Stimulated activated CD4-positive, alpha-beta T cell treated with anti-CD3 and anti-CD28 coated beads, Interleukin-15, amount 100 ng/mL, for 1 hour (primary cell): ENCODE measurements at places on chromosomes 11 and 22.

GRCh38 chr11:102583141-102583873 is 41.8 kb downstream of the MMP20 start:
- DNase-seq = no peak

GRCh38 chr22:25741692-25742626 is at the start of gene MYO18B:
Gene MYO18B, plus strand, starts transcription at chr22:25742188. Its CDS starts 18,905 bp downstream, at chr22:25761093.
- no peak for DNase-seq

DNA sequence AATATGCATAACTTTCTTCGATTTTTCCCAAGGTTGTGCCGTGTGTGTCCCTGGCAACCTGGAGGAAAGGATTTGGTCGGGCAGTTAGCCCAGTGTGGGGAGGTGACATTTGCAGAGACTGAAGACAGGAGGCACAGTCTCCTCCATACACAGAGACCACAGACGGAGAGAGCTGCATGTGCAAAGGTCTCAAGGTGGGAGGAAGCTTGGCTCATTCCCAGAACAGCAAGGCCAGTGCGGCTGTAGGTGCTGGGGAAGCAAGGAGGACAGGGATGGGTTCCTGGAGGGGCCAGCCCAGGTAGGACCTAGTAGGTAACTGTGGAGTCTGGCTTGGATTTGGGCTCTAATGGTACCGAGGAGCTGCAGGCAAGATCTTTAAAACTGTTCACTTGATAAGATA is 20.7 kb upstream of the CPT1A start:
- DNase-seq = no peak

DNA sequence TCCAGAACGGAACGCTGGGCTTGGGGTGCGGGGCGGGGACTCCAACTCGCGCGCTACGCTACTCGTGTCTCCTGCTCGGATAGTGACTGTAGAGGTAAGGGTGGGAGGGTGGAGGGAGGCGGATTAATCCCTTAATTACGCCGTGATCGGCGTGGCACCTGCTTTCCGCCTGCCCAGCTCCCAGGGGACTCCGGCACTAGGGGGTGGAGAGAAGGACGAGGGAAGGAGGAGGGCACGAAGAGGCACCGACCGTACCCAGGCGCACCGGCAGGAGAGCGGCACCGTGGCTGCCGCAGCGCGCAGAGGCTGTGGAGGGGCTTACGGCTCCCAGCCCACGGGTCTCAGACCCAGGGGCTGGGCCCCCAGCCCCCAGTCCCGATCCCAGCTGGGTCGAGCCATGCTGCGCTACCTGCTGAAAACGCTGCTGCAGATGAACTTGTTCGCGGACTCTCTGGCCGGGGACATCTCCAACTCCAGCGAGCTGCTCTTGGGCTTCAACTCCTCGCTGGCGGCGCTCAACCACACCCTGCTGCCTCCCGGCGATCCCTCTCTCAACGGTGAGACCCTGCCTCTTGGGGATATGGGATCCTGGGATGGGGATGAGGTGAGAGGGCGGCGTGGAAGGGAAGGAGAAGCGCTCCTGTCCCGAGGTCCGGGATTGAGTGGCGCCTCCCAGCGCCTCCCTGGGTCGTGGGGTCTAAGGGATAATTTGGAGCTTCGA is at the start of gene ROBO3:
TSS of gene ROBO3 (plus strand) at position 252 of the 721 bp plus-strand sequence. CDS start at position 398, 146 bp downstream.
- DNase-seq = no peak

- DNase-seq = no peak
Measured at GRCh38 chr22:21103633-21104032, 57.9 kb downstream of the LRRC74B start.

DNA sequence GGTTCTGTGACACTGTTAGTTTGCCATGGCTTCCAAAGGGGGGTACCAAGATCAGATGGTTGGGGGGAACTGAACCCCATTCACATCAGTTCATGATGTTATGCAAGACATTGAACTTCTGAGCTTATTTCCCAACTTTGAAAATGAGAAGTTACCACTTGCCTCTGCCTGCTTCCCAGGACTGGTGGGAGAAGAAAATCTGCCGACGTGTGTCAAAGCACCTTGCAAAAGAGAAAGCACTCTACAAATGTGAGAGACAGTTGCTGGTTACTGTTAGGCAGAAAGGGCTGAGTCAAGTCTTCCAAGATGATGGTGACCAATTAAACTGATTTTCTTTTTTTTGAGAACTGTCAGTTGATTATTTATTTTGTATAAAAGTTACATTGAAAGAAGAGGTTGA is 45.6 kb downstream of the SMCO4 start:
- no peak for DNase-seq

DNA sequence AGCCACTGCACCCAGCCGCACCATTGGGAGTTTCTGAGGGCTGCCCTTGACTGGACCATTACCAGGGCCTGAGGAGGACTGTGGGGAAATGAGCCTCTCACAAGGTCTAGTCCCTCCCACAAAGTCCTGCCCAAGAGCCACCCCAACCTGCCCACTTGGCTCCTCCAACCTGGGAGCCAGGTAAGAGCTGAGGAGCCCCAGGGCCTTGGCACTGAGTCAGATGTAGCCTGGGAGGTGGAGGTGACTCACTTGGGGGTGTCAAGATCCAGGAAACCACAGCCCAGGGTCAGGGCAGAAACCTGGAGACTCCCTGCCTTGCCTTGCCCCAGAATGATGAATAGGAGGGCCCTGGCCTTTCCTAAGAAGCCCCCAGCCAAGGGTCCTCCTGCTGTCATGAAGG is 25.8 kb upstream of the P2RY2 start:
- no peak for DNase-seq

GRCh38 chr11:44939673-44940395 is 10.8 kb downstream of the TP53I11 start:
- DNase-seq = no peak

- no peak for DNase-seq
Measured at GRCh38 chr11:117278347-117278746, 12.8 kb upstream of the BACE1-AS start.

- no peak for DNase-seq
Measured at GRCh38 chr11:122812638-122813037, 25.7 kb upstream of the CRTAM start.

- no peak for DNase-seq
Measured at GRCh38 chr22:43313244-43313889, 29.8 kb downstream of the SCUBE1 start.

DNA sequence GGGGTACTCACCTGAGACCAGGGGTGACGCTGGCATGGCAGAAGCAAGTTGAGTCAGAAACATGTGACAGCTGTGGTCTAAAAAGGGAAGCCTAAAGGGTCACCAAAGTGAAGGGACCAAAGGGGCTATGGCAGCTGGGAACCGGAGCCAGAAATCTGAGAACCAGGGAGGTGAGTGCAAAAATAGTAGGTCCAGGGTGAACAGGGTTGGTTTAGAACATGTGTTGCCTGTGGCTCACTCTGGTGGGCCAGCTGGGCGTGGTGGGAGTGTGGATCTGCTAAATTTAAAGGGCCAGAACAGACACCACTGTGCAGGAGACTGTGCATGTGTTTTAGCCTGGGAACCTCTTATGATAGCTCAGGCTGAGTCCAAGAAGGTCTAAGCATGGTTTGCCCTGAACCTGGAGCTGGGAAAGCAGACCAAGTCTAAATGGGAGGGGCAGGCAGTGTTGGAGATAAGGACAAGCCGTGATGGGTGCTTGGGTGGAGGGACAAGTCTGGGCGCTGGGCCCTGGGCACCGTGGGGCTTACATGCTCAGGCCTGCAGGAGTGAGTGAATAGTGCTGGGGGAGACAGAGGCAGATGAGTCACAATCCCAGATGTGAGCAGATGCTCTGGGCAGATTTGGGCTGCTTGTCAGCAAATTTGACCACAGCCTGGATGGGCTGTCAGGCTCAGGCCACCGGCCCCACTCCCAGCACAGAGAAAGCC is 41.4 kb upstream of the ZBED5 start:
- DNase-seq = no peak

DNA sequence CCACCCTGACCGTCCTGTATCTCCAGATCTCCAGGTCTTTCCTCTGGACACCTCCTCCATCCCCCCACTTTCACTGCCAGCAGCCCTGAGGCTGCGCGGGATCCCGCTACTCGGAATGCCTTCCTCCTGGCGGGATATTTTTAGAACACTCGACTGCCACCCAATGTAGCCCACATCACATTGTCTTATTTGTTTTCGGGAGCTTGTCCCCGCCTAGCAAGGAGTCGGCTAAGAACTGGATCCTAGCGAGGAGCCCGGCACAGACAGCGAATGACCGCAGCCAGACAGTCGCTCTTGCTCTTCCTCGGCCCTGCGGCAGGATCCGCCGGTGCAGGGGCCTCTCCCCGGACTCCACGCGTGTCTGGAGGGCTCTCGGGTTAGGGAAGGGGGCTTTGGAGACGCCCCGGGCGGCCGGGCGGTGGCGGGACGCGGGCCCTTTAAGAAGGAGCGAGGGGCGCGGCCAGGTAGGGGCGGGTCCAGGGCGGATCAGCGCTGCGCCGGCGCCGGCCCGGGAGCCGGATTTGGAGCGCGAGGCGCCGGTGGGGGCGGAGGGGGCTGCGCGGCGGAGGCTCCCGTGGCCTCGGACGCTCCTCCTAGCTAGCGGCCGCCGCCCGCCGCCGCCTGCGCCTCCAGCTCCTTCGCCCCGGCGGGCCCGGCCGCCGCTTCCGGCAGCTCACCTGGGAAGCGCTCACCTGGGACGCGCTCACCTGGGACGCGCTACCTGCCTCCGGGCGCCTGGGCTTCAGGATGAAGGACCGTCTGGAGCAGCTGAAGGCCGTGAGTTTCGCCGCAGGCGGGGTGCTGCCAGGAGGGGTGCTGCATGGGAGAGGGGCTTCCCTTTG is at the start of gene STX3:
TSS of gene STX3 (plus strand) at position 518 of the 842 bp plus-strand sequence. CDS start at position 748, 230 bp downstream.
- DNase-seq = peak; percentile 31

DNA sequence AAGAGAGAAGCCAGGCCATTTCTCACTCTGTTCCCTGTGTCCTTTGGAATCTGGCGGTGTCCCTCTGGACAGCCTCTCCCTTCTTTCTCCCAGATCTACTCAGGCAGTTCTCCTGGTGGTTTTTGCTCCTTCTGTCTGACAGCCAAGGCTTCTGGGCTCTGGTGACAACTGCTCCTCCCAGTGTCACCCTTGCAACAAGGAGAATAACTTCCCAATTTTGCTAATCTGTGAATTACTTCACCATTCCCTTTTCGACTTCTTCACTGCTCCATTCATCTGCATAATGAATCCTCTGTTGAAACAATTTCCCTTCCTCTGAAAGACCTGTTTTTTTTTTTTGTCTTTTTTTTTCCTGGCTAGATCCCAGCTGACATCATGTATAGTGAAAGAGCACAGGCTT is 56.3 kb upstream of the PDE3B start:
- DNase-seq = no peak

DNA sequence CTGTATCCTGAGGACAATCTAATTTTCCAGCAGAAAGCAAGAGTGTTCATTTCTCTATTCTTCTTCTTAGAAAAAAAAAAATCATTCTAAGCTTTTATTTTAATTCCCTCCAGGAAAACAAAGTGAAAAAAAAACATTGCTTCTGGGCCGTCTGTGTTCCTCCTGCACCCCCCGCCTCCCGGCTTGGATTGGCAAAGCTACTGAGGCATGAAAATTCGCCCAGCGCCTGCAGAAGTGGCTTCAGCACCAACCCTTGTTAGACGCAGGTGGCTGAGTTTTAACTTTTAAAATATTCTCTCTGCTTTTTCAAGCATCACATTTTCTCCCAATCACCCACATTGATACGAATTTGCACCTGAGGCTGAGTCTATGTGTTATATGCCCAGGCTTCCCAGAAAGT is 401.6 kb downstream of the BRD1 start:
- no peak for DNase-seq
